ENCODE measurements at places on chromosomes 3 and 15. TPM values are rescaled to one million over a fixed set of nuclear protein-coding genes. Genes with fewer than 3 reads are reported as not detected.

The POLQ gene
- polyA plus RNA-seq = 0.10 TPM

The COL6A5 gene
- polyA plus RNA-seq = 0.01 TPM

The ANKRD34C gene
- not detected for polyA plus RNA-seq

The DIPK2A gene
- polyA plus RNA-seq = 4.6 TPM

The EPB42 gene
- not detected for polyA plus RNA-seq

The HTR3E gene
- polyA plus RNA-seq = not detected

The AGTR1 gene
- polyA plus RNA-seq = 30.0 TPM

The CERS3 gene
- polyA plus RNA-seq = not detected
